Kidney capillary endothelial cell (primary cell): ENCODE measurements at places on chromosomes 12 and 14.

GRCh38 chr14:64870160-64870559, 9.5 kb downstream of the SPTB start:
- DNase-seq, result no peak

DNA sequence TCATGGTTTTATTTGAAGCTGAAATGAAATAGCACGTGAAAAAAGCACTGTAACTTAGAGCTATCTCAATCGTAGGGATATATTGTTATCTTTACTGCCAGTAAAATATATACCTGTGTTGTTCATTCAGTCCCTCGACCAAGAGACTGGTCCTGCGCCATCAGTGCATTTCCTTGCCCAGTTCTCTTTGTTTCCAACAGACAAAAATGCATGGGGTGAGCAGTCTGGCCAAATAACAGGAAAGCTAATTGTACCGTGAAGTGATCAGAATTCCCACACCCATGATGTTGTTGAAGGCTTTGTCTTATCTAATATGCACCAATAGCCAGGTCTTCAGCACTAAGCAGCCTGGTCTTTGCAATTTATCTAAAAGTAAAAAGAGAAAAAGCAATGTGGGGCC, 477.1 kb upstream of the GARIN6 start:
- no peak for DNase-seq

DNA sequence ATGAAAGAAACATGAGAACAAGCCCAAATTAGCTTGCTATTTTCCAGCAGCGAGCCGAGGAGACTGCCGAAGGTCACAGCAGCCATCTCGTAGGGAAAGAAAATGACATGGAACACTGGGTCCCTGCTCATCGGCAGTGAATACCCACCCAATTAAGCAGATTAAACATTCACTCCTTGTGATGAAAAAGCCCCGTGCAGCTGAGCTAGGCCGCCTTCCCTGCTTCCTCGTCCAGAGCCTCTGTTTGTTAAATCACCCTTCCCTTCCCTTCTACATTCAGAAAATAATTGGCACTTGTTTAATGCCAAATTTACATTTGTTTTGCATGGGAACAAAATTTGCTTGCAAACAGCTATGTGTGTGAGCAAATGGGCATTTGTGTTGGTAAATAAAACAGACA, 342.5 kb downstream of the RMST start:
- no peak for DNase-seq

DNA sequence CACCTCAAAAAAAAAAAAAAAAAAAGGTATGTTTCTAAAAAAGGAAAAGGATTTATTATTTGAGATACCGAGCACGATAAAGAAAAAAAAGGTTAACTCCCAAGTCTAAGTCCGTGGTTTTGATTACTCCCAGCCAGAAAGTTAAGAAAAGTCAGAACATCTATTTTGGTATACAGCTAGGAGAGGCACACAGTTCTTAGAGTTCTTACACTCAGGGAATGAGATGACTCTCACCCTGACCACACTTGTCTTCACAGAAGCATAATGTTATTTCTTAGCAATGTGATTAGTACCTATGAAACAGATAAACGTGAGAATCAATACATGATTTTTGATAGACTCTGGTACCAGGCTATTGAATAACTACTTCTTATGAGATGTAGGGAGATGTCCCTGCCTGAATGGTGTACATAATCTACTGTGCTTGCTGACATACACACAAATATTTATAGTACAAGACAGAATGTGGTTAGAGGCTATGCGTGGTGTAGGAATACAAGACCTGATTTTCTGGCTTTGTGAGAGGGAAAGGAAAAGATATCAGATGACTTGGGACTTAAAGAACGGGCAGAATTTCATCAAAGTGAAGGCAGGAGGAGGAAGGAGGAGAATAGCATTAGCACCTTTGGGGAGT, 31.6 kb downstream of the LIMA1 start:
- no peak for DNase-seq

DNA sequence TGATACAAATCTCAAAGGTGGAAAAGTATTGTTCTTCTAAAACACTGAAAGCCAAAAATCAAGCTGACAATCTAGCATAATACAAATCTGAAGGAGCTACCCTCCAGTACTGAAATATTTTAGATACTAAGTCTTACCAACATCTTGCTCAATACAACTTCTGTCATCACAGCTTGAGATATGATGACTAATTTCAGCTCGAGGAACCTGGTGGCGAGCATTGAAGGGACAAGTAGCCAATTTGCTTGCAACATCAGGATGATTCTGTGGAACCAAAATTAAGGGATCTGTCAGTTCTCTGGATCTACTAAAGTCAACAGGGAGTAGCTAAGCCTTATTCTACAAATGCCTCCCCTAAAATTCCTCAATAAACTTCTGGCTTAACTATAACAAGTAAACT, 10.4 kb downstream of the GTSF1 start:
- no peak for DNase-seq

- no peak for DNase-seq
Measured at GRCh38 chr12:51864833-51865670, 16.5 kb upstream of the FIGNL2 start.

DNA sequence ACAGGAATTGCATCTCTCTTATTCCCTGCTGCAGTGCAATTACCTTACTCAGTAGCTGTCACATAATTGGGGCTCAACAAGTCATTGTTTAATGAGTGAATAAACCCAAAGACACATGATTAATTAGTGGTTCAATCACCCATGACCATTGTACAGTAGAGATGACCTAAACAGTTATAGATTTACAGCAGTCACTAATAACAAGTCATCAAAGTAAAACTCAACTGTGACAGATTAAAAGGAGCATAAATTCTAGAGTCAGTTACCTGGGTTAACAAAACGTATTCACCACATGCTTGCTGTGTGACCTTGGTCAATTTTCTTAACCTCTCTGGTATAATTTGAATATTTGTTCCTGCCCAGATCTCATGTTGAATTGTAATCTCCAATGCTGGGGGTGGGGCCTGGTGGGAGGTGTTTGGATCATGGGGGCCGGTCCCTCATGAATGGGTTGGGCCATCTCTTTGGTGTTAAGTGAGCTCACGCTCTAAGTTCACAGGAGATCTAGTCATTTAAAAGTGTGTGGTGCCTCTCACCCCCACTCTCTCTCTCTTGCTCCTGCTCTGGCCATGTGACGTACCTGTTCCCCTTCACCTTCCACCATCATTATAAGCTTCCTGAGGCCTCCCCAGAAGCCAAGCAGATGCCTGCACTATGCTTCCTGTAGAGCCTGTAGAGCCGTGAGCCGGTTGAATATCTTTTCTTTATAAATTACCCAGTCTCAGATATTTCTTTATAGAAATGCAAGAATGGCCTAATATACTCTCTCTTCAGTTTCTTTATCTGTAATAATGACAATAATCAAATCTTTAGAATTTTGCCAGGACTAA, 141.9 kb upstream of the PLEKHG7 start:
- DNase-seq, result no peak

- DNase-seq, result no peak
Measured at GRCh38 chr14:101128478-101129321, 225.2 kb upstream of the RTL1 start.
